Natural killer cell treated with Interleukin-12 subunit alpha and Interleukin-12 subunit beta and Interleukin-15 and Interleukin-18, amount 100 ng/mL, for 72 hours (primary cell): ENCODE measurements at places on chromosomes 4 and X. TPM values are rescaled to one million over a fixed set of nuclear protein-coding genes. Genes with fewer than 3 reads are reported as not detected.
A peak's percentile ranks its signal among the peaks of the same experiment; 100 is the strongest.

The PDGFC gene
- not detected for total RNA-seq

The SEL1L3 gene
- total RNA-seq, result 54.4 TPM

The EDNRA gene
- not detected for total RNA-seq

The GLOD5 gene
- total RNA-seq, result not detected

The ACSL4 gene
- total RNA-seq, result 60.2 TPM

DNA sequence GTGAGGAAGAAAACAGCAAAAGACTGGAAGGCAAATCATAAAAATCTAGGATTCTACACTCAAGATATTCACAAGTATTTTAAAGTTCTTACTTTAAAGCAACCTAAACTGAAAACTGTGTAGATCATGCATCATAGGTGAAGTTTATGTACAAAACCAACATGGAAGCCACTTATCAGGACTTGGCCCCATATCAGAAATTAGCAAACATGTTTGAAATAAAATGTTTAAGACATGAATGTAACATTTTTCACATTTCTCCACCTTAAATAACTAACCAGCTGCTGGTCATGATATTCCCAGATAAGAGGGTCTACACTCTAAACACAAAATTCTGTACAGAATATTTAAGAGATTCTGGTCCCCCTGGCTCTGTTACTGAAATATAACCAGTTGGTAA, 38.5 kb downstream of the APBB2 start:
- no peak for DNase-seq
- H3K27ac ChIP-seq, result no peak overlapping the region
- no peaks in the 10 kb centered on the region for H3K36me3 ChIP-seq

- peaks cover 6% of the 10 kb centered on the region for H3K4me1 ChIP-seq
- H3K4me3 ChIP-seq, result no peak overlapping the region
- no peak overlapping the region for H3K27ac ChIP-seq
- H3K36me3 ChIP-seq, result no peaks in the 10 kb centered on the region
- DNase-seq, result no peak
- no peaks in the 10 kb centered on the region for H3K27me3 ChIP-seq
Measured at GRCh38 chrX:9231491-9231890, 197.6 kb upstream of the FAM9B start.

- peaks cover 4% of the 10 kb centered on the region for H3K27me3 ChIP-seq
- H3K36me3 ChIP-seq, result no peaks in the 10 kb centered on the region
- no peak for DNase-seq
- no peak overlapping the region for H3K4me3 ChIP-seq
Measured at GRCh38 chrX:150005027-150005426, 66.7 kb upstream of the EOLA2 start.

DNA sequence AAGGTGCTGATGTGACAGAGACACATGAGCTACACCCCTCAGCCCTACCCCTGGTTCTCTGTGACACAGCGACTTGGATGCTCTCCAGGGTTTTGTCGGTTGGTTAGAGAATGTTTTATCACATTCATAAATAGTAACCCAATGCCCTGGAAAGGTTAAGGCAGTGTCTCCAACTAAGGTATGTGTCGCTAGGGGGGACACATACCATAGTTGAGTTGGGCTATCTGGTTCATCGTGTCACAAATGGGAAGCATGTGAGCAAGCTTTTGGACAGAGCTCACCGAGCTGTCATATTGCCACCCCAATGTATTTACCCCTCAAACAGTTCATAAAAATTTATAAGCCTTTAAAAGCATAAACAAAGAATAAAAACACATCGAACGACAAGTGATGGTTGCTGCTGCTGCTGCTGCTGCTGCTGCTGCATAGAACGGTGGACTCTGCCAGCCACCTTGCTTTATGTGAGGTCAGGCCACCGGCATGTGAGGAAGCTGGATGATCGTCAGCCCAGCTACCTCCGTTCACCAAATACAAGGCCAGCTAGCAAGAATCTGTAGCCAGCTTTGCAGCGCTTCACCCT, 55.9 kb downstream of the STOX2 start:
- H3K27me3 ChIP-seq, result peaks cover 13% of the 10 kb centered on the region
- H3K36me3 ChIP-seq, result no peaks in the 10 kb centered on the region

DNA sequence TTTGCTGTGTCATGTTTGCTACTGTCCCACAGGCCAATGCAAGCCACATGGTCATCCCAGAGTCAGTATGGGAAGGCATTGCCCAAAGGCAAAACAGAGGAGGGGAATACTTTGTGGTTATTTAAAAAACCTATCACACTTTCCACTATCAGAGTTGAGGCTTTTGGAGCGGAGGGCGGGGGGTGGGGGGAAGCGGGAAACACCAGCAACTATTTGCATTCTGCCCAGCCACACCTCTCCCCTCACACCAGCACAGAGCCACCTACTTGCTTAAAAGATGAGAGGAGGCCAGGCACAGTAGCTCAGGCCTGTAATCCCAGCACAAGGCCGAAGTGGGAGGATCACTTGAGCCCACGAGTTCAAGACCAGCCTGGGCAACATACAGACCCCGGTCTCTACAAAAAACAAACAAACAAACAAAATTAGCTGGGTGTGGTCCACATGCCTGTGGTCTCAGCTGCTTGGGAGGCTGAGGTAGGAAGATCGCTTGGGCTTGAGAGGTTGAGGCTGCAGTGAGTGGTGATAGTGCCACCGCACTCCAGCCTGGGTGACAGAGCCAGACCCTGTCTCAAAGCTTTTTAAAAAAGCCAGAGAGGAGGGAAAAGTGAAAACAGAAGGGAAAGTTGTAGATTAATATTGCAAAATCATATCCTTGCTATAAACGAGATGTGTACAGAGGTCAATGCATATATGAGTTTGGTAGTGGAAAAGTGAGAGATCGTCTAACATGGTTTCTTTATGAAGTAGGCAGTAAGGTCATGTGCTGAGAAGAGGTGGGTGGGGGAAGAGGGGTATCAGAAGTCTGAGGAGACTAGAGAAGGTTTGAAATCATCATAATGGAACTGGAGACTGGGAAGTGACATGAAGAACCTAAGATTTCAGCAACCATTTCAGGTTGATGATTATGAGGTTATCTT, 1.9 kb upstream of the CHST7 start:
- peak overlapping the region; percentile 63 for H3K4me3 ChIP-seq
- no peak for DNase-seq
- H3K4me1 ChIP-seq, result peaks cover 15% of the 10 kb centered on the region
- no peak overlapping the region for H3K27ac ChIP-seq
- no peaks in the 10 kb centered on the region for H3K27me3 ChIP-seq
- H3K36me3 ChIP-seq, result no peaks in the 10 kb centered on the region

DNA sequence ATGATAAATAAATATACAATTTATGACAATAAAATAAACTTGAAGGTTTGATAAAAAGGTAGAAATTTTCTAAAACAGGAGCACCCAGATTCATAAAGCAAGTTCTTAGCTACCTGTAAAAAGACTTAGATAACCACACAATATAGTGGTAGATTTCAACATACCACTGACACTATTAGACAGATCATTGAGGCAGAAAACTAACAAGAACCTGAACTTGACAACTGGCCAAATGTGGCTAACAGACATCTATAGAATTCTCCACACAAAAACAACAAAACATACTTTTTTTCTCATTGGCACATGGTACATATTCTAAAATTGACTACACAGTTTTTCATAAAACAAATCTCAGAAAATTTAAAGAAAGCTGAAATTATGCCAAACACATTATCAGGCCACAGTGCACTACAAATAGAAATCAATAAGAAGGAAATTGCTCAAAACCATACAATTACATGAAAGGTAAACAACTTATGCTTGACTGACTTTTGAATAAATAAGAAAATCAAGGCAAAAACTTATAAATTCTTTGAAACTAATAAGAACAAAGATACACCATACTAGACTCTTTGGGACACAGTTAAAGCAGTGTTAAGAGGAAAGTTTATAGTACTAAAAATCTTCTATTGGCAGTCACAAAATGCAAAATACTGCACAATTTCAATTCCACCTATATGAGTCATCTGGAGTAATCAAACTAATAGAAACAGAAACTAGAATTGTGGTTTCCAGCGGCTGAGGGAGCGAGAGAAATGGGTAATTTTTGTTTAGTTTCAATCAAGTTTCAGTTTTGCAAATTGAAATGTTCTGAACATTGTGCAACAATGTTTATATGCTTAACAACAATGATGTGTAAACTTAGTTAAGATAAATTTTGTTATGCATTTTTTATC, 925.6 kb downstream of the SH3BGRL start:
- H3K36me3 ChIP-seq, result no peaks in the 10 kb centered on the region
- DNase-seq, result no peak
- H3K27me3 ChIP-seq, result no peaks in the 10 kb centered on the region

- no peaks in the 10 kb centered on the region for H3K36me3 ChIP-seq
- DNase-seq, result no peak
- H3K4me3 ChIP-seq, result peak overlapping the region; percentile 89
- H3K4me1 ChIP-seq, result peaks cover 37% of the 10 kb centered on the region
Measured at GRCh38 chr4:39030725-39031124, 1.5 kb downstream of the TMEM156 start.

DNA sequence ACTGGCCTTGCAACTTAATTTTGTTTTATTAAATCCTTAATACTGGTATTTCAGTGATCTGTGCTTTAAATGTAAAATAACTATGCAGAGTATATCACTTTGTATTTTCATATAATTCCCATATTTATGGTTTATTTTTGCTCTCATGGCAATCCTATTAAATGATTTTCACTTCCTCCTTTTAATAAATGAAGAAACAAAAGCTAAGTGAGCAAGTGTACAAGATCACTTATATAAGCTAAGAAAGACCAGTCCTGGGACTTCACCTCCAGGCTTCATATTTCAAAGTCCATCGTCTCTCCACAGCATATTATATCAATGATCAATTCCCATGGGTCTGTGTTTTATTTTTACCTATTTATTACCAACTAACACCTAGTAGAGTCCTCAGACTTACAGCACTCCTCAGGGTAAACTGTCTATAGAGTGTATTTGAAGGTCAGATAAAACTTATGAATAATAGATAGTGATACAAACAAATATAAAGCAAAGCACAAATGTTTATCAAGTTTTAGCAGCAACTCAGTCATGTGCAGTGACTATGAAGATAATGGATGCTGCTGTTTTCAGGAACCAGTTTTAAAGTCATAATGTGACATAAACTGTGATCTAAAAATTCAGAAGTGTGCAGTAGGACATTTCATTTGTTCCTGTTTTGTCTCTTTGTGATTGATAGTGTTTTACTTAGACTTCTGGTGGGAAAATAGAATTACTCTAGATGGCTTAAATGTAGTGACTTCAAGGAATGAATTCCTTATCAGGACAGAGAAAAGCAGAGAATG, 56.8 kb downstream of the ARHGAP24 start:
- H3K36me3 ChIP-seq, result no peaks in the 10 kb centered on the region
- H3K4me1 ChIP-seq, result no peaks in the 10 kb centered on the region
- H3K27ac ChIP-seq, result no peak overlapping the region
- H3K4me3 ChIP-seq, result no peak overlapping the region
- DNase-seq, result no peak

DNA sequence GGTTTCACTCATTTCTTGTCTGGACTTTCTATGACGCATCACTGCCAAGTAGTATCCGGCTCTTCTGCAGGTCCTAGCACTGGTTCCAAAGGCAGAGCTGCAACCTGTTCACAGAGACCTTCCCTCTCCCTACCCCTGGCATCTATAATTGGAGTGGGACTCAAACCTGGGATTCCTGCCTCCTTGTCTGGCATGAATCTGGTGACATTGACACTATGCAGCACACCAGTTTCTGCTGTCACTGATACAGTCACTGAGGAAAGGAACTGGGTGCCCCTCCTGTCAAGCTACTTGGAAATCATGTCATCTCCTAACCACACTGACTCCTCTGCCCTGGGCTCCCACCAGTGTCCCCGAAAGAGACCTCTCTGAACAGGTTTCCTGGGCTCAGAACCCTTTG, 33.1 kb upstream of the EFNB1 start:
- DNase-seq, result no peak

- H3K27me3 ChIP-seq, result peaks cover 4% of the 10 kb centered on the region
- H3K36me3 ChIP-seq, result no peaks in the 10 kb centered on the region
- H3K4me1 ChIP-seq, result peaks cover 9% of the 10 kb centered on the region
- DNase-seq, result no peak
- no peak overlapping the region for H3K27ac ChIP-seq
Measured at GRCh38 chrX:40100537-40101429, 3.0 kb upstream of the BCOR start.

- no peak for DNase-seq
- no peaks in the 10 kb centered on the region for H3K36me3 ChIP-seq
- peaks cover 29% of the 10 kb centered on the region for H3K4me1 ChIP-seq
- H3K27me3 ChIP-seq, result peaks cover 19% of the 10 kb centered on the region
- peak overlapping the region; percentile 95 for H3K4me3 ChIP-seq
- no peak overlapping the region for H3K27ac ChIP-seq
Measured at GRCh38 chrX:40582811-40583210, 2.0 kb downstream of the ATP6AP2 start.

- no peaks in the 10 kb centered on the region for H3K36me3 ChIP-seq
- H3K4me3 ChIP-seq, result no peak overlapping the region
- DNase-seq, result no peak
Measured at GRCh38 chr4:3756343-3757059, 9.7 kb upstream of the ADRA2C start.

- H3K27ac ChIP-seq, result no peak overlapping the region
- H3K4me1 ChIP-seq, result peaks cover 21% of the 10 kb centered on the region
- H3K27me3 ChIP-seq, result no peaks in the 10 kb centered on the region
- H3K36me3 ChIP-seq, result no peaks in the 10 kb centered on the region
- H3K4me3 ChIP-seq, result no peak overlapping the region
Measured at GRCh38 chr4:5383191-5383980, 325.0 kb downstream of the EVC2 start.

- DNase-seq, result no peak
- H3K36me3 ChIP-seq, result no peaks in the 10 kb centered on the region
- no peaks in the 10 kb centered on the region for H3K4me1 ChIP-seq
- no peak overlapping the region for H3K27ac ChIP-seq
Measured at GRCh38 chr4:29541757-29542156, 1178.4 kb upstream of the PCDH7 start.
